ENCODE measurements at places on chromosomes 6 and 20.

GRCh38 chr20:5072756-5073659 lies 46.8 kb downstream of the PCNA start:
- peak; percentile 86 for DNase-seq

GRCh38 chr6:30877419-30878262 lies 6.7 kb upstream of the DDR1 start:
- DNase-seq, result peak; percentile 88

DNA sequence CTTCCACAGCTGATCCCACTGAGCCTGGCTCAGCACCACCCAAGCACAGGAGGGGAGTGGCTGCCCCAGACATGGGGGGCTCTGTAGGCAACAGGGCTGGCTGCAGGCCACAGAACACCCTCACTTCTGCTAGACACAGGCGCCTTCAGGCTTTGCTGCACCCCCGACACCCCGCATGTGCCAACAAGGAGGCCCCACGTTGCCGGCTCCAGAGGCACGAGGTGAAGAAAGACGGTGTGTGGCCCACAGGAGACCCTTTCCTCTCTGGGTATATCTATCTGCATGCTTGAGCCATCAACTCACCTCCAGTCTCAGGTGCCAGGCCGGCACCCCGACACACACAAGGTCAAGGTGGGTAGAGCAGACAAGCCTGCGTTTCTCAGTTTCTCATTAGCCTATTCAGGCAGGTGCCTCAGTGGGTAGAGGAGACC lies 158.3 kb downstream of the DLL1 start:
- DNase-seq, result no peak

GRCh38 chr20:25626779-25627178 lies 3.0 kb upstream of the NANP start:
- DNase-seq, result no peak

GRCh38 chr20:24303393-24304170 lies 165.8 kb upstream of the SYNDIG1 start:
- DNase-seq, result no peak

GRCh38 chr6:170279977-170280688 lies 10.7 kb downstream of the DLL1 start:
- peak; percentile 32 for DNase-seq

- no peak for DNase-seq
These were observed 158.0 kb downstream of the PHF3 start for GRCh38 chr6:63793465-63794137.

- no peak for DNase-seq
These were observed 248.0 kb upstream of the RREB1 start for GRCh38 chr6:6859722-6860121.

DNA sequence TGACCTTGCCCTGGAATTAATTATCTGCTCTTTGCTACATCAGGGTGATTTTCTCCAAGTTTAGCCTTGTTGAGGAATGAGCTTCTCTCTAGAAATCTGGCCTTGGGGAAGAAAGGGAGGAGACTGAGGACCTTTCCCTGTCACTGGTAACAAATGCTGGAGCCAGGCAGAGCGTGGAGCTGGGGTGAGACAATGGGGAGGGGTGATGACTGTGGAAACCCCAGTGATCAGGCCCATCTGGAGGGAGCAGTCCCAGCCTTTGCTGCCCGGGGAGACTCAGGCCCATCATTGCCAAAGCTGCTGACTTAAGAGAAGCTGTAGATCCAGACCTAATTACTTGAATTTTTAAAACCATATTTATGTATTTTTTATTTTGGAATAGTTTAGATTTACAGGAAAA lies 31.3 kb downstream of the BCAS4 start:
- DNase-seq, result no peak

DNA sequence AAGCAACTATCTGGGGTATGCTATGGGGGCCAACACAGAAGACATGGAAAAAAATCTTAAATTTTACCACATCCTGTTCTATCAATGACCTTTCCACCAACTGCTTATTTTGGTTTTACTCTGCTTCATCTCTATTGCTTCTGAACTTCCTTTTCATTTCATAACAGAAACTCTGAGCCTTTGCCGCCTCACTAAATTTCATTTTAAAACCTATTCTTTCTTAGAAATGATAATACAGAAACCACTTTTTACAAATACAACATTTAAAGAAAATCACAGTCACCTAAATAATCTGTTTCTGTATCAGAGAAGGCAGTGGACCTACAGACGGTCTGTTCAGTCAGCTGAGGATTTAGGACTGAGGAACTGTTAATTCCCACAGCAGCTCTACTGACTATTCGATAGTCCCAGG lies 117.5 kb downstream of the KCNQ5 start:
- DNase-seq, result no peak

- no peak for DNase-seq
These were observed 857.0 kb downstream of the KIF16B start for GRCh38 chr20:15716256-15716655.

DNA sequence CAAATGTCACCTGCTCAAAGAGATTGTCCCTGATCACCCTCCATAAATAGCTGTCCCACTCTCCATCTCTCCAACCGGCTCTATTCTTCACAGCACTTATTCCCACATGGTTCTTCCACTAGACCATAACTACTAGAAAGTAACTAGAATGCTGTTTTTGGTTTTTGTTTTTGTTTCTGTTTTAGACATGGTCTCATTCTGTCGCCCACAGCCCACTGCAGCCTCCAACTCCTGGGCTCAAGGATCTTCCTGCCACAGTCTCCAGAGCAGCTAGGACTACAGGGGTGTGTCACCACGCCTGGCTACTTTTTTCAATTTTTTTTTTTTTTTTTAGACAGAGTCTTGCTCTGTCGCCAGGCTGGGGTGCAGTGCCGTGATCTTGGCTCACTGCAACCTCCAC lies 12.2 kb downstream of the MMP24 start:
- no peak for DNase-seq

GRCh38 chr6:163712566-163712961 lies 298.0 kb downstream of the QKI start:
- DNase-seq, result no peak

DNA sequence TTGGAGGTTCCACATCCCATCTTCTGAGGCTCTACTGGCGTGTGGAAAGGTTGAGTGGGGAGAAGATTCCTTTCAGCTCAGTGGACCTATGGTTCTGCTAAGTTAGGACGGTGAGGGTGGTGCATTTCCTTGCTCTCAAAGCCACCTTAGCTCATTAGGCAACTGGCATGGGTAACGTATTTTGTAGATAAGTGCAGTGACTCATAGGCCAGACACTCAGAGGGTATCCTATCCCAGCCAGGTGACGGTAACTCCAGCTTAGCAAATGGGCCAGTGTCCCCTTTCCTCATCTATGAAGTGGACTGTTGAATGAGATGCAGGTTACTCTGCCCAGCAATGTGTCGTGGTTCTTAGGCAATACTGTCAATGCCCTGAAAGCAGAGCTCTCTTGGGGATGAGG lies 3.7 kb downstream of the RPS6KA2 start:
- no peak for DNase-seq

DNA sequence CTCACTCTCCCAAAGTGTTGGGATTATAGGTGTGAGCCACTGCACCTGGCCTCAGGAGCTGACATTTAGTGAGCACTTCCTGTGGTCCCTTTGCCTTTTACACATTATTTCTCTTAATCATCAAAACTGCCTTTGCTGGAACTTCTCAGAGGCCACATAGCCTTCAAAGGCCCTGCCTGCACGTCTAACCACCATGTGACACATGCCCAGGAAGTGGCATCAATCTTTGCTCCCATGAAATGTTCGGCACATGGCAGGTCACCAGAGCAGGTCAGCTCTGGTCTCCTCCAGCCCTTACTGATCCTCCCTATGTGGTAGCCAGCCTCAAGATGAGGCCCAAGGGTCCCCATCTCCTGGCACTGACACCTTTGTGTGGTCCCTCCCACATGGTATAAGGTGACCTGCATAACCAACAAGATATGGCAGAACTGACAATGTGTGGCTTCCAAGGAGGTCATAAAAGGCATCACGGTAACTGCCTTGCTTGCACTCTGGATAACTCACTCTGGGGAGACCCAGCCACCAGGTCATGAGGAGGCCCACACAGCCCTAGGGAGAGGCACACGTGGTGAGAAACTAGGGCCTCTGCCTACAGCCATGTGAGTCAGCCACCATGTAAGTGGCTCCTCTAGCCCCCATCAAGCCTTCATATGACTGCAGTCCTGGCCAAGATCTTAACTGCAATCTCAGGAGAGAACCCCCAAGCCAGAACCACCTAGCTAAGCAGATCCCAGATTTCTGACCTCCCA lies 28.8 kb upstream of the HMGA1 start:
- DNase-seq, result no peak

DNA sequence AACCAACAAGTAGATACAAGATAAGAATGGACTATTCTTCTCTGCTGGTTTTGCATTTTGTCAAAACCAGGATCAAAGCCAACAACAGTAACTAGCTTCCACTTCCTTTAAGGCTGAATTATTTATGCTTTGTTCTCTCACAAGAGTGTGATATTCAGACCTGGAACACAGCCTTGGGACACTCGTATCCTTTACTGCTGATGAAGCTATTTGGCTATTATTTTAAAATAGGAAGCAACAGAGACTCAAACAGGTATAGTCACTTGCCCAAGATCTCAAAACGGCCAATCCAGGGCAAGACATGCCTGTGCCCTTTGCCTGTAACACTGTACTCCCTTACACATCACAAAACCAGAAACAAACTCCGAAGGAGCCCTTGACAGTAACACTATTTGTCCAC lies 19.9 kb downstream of the SPTLC3 start:
- no peak for DNase-seq

- no peak for DNase-seq
These were observed 20.4 kb downstream of the SNPH start for GRCh38 chr20:1286267-1287024.

DNA sequence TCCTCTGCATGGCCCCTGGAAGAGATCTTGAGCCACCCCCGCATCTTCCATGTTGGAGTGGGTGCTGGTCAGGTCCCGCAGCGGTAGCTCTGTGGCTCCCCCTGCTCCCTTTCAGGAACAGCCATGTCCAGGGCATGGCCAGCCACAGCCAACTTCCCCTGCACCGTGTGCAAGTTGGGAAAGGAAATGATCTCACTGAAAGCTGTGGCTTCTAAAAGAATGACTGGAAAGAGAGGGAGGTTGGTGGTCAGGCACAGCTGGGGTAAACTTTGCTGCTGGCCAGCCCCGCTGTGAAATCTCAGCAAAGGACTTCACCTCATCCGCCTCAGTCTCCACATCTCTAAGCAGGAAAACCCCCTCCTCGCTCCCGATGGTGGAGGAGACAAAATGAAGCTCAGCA lies 153.6 kb upstream of the CST7 start:
- no peak for DNase-seq

GRCh38 chr6:128519931-128520435 lies 416 bp downstream of the PTPRK start:
- no peak for DNase-seq

DNA sequence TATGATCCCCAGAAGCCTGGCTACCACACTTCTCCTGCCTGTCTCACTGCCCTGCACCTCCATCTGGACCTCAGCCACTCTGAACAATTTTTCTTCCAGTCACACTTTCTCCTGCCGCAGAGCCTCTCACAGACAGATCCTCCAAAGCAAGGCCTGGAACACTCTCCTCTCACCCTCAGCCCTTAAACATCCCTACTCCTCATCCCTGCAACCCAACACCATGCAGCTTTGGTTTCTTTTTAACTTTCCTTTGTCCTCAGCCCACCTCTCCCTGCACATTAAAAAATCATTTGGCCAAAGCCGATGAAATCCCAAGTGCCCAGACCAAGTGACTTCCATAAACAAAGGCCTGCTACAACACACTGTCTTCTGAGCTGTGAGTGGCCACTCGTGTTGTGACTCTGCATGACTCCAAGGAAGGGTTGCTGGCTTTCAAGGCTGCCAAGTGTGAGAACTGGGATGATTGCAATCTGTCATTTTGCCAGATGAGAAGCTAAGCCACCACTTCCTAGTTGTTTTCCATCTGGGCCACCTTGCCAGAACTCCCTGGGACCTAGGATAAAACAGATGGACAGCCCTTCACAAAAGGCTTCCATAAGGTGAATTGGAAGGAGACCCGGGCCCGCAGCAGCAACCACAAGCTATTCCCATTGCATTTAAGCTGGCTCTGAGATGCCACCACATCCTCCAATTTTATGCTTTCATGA lies 144.4 kb upstream of the SSTR4 start:
- DNase-seq, result no peak

DNA sequence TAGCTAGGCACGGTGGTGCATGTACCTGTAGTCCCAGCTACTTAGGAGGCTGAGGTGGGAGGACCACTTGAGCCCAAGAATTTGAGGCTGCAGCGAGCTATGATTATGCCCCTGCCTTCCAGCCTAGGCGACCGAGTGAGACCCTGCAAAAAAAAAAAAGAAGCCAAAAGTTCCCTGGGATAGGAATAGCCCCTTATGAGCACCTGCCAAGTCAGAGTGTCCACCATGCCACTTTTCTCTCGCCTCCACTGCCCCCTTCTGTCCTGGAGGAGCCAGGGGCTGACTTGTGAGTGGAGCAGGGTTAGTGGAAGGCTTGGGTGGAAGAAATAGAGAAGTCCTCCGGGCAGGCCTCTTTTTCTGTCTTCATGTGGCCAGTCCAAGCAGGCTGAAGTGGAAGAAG lies 12.1 kb upstream of the DDX27 start:
- DNase-seq, result peak; percentile 47

GRCh38 chr6:122153557-122153956 lies 245.9 kb upstream of the HSF2 start:
- no peak for DNase-seq

- no peak for DNase-seq
These were observed 380.5 kb downstream of the C6orf118 start for GRCh38 chr6:164928728-164929407.

DNA sequence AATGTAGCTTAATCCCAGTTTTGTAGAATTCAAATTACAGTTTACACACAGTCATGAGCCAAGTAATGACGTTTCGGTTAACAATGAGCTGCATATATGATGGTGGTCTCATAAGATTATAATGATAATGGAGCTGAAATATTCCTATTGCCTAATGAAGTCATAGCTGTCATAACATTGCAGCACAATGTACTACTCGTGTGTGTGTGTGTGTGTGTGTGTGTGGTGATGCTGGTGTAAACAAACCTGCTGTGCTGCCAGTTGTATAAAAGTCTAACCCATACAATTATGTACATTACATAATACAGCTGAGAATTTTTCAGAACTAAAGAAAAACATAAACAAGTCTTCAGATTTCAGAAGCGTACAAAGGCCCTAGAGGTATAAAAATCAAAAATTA lies 66.7 kb upstream of the ARID1B start:
- DNase-seq, result no peak

DNA sequence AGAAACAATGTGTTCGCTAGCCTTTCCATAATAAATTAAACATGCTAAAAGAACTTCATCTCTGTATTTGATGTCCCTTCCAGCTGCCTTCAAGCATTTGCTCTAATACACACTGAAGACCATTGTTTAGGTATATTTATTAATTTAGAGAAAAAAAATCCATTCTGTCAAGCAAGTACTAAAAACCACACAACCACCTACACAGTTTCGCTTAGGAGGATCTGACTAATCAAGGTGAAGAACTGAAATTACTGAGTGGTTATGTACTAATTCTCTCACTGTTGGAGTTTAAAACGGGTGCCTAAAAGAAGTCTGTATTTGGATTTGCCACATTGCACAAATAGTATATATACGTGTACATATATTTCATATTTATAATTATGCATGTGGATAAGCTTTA lies 58.9 kb downstream of the GMDS start:
- DNase-seq, result no peak

GRCh38 chr20:26208296-26209091 lies 511.8 kb upstream of the ZNF337 start:
- DNase-seq, result no peak

- no peak for DNase-seq
These were observed 101.2 kb downstream of the HDGFL1 start for GRCh38 chr6:22670605-22671004.
